ENCODE measurements at places on chromosomes 5 and 9.

GRCh38 chr5:65137631-65138030, 344.1 kb downstream of the ADAMTS6 start:
- no peak for DNase-seq

DNA sequence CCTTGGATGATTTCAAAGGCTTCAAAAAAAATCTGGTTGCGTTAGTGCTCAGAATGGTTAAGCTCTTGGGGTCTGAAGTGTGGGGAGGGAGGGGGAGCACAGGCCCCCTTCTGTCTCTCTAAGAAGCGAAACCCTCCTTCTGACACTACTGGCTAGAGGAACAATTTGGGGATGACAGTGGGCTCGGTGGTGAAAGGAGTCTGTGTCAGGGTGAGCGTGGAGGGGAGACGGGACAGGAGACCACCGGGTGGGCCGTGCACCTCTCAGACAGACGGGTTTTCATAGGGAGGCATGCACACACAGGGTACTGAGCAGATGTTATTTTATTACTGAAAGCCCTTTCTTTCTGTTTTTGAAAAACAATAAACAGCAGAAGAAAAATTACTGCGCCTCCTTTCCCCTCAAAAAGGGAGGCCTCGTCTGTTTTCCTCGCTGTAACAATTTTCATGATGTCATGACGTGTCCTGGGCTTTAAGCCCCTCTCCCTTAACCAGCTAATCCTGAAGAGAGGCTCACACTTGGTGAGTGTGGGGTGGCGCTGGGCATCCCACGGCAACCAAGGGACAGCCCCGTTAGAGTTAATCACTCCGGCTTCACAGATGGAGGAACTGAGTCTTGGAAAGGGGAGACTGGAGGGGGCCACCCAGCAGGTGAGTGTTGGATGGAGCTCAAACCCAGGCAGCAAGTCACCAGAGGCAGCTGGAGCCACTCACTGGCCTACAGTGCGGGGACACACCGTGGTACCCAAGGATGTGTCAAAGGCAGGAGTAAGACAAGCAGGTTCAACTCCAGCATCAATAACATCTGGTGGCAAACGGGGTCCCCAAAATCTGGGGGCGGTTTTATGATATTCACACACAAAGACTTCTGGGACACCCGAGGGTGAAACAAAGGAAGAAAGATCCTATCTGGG, 53.4 kb downstream of the PTCH1 start:
- no peak for DNase-seq

GRCh38 chr9:122941582-122942234, 888 bp downstream of the RABGAP1 start:
- peak; percentile 10 for DNase-seq

- no peak for DNase-seq
These were observed 40.0 kb downstream of the MAPK9 start for GRCh38 chr5:180251887-180252286.

DNA sequence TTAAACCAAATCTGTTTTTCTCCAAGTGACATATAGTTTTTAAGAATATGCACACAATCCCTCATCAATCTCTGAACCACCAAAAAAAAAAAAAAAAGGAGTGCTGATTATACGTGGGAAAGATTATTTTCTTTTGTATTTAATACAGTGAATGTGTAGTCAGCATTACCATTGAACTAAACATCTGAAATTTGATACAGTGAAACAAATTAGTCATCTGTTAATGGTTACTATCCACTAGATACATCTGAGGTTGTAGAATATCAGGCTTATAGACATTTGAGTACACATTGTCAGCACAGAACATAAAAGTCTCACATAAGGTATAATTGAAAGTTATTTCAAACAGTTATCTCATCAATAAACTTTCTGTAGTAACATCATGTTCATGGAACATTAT, 87.0 kb downstream of the SLF1 start:
- DNase-seq, result no peak

DNA sequence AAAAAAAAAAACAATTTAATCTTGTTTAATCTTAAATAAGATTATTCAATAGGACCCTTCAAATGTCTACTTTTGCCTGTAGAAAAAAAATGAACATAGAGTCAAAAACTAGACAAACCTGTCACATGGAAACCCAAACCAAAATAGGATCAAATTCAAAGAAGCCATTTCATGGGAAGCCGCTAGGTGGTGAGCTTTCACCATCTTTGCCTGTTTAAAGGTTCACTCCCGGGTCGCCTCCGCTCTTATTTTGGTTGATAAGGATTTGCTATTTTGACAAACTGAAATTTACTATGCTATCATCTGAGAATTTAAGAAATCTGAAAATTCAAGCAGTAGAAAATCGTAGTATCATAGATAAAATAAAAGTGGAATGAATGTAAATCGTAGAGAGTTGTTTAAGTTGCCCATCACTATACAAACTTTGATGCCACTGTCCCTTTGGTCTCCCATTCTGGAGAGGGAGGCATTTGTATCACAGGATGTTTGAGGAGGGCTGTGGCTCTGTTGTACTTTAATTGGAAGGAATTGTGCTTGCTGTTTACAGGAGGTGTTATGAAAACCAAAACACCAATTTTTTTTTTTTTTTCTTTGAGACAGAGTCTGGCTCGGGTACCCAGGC, 43.5 kb upstream of the DNAH5 start:
- DNase-seq, result peak; percentile 43

GRCh38 chr9:110537841-110538646, 41.5 kb downstream of the SVEP1 start:
- DNase-seq, result no peak

DNA sequence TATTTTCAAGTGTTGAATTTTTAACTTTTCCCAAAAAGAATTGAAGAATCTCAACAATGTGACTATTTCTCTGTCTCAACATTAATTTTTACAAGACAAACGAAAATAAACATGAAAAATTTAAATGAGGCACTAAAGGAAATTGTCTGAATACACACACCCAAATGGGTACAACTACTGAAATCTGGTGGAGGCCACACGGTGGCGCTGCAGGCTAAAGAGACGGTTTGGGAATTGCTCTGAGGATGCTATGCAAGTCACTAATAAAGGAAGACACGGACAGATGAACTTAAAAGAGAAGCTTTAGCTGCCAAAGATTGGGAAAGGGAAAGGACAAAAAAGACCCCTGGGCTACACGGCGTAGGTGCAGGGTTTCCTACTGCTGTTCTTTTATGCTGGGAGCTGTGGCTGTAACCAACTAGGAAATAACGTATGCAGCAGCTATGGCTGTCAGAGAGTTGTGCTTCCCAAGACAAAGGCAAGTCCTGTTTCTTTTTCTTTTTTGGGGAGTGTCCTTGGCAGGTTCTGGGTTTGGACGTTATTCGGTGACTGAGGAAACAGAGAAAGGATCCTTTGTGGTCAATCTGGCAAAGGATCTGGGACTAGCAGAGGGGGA, at the start of gene PCDHB10:
TSS of gene PCDHB10 (plus strand) at position 244 of the 616 bp plus-strand sequence. CDS start at position 444, 200 bp downstream.
- DNase-seq, result peak; percentile 82

DNA sequence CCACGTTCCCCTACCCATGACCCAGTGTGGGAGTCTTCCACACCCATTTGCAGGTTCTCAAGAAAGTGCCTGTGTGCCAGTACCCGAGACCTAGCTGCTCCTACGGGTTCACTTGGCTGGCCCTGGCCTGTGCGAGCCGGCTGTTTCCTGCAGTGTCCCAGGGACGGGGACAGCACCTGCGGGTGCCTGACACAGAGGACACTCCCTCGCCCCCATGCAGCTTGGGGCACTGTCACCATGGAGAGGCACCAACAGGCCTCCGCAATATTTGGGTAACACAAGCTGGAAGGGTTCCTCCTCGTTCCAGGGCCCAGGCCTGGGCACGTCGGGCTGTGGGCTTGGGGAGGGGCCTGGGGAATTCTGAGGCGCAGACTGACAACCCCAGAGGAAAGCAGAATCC, 41.4 kb downstream of the DUSP1 start:
- DNase-seq, result no peak

DNA sequence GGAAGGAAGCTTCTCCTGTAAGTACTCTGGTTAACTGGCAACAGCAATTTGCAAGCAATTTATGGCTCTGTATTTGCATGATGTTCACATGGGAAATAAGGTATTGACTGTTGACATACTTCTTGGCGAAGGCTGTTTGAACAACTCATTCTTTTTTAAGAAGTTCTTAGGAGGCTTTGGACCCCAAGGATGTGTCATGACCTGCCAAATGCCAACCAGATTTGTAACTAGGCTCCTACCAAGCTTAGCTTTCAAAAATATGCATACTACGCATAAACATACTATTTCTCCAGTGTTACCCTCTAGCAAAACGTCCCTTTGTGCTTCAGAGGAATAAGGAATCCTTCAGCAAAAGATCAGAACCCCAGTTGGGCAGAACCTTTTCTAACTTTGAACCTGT, 165.2 kb upstream of the MSX2 start:
- DNase-seq, result no peak

- DNase-seq, result peak; percentile 63
These were observed 40.2 kb downstream of the PDE6A start for GRCh38 chr5:149904293-149904886.

GRCh38 chr9:93058355-93059010, at the start of gene SUSD3:
Gene SUSD3, plus strand, starts transcription at chr9:93058701. Its CDS starts 42 bp downstream, at chr9:93058743.
- peak; percentile 85 for DNase-seq

- no peak for DNase-seq
These were observed 1989.3 kb upstream of the WWC1 start for GRCh38 chr5:166302166-166302565.

- no peak for DNase-seq
These were observed 12.4 kb downstream of the CDC37L1 start for GRCh38 chr9:4691795-4692194.

DNA sequence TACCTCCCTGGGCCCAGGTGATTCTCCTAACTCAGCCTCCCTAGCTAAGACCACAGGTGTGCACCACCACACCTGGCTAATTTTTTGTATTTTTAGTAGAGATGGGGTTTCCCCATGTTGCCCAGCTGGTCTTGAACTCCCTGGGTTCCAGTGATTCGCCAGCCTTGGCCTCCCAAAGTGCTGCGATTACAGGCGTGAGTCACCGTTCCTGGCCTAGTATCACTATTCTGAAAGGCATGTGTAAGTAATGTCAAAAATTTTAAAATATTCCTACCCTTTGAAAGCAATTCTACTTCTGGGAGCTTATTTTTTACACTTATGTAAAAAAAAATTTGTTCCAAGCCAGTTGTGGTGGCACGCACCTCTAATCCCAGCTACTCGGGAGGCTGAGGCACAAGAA, 27.1 kb upstream of the TLE1 start:
- DNase-seq, result no peak

DNA sequence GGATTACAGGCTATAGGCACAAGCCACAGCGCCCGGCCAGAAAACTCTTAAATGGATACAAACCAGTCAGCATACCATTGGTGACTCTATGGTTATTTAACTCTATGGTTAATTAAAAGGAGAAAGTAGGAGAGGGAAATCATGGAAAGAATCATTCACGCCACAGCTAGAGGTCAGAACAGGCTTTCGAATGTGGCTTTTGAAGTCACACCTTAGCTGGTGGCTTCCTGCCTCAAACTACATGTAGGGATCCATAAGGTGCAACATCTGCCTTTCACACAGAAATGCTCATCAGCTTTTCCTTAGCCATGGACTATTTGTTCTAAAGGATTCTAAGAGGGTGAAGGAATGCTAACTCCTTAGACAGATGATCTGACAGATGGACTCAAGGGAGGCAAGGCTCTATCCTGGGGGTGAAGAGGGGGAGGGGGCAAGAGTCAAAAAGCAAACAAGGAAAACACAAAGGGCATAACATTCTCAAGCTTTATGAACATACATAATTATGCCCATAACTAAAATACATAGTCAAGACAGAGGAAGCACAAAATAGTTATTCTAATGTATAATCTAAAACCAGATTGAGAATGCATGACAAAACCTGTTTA, 130.9 kb downstream of the EFNA5 start:
- DNase-seq, result no peak

GRCh38 chr5:83636156-83636555, 84.5 kb downstream of the HAPLN1 start:
- DNase-seq, result no peak

DNA sequence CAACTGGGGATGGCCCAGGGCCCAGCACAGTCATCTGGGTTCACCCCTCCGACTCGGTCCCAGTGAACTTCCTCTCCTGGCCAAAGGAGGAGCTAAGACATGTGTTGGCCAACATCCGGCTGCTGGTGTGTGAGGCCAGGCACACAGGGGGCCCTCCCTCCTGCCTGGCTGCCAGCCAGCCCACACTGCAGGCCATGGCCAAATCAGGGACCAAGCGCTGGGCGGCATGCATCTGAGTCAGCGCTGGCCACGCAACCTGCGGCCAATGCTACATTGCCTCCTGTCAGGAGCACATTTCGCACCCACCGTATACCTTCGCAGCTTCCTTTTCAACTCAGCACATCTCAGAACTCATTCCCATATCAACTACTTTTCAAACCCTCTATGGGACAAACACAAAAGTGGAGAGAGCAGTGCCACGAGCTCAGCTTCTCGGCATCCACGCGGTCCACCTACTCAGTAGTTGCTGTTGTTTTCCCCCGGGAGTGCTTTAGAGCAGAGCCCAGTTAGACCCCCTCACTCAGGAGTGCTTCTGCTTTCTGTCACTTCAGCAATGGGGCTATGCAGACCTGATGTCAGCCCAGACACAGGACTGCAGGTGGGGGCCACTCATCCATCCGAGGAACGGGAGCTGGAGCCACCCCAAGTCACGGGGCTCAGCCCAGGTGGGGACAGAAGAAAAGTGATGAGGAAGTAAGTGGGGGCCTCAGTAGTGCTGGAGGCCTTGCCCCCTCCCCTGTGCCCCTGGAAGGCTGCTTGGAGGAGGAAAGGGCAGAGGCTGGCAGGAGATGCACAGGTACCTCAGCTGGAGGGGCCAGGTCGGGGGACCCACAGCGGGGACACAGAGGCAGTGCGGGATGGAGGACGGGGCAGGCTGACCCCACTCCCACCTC, 13.9 kb downstream of the NINJ1 start:
- peak; percentile 55 for DNase-seq

- DNase-seq, result no peak
These were observed 262.5 kb downstream of the DOCK8 start for GRCh38 chr9:477193-477592.

- no peak for DNase-seq
These were observed 134.1 kb upstream of the IFNE start for GRCh38 chr9:21616082-21616778.

- no peak for DNase-seq
These were observed 24.6 kb upstream of the SLC22A5 start for GRCh38 chr5:132344775-132345514.

DNA sequence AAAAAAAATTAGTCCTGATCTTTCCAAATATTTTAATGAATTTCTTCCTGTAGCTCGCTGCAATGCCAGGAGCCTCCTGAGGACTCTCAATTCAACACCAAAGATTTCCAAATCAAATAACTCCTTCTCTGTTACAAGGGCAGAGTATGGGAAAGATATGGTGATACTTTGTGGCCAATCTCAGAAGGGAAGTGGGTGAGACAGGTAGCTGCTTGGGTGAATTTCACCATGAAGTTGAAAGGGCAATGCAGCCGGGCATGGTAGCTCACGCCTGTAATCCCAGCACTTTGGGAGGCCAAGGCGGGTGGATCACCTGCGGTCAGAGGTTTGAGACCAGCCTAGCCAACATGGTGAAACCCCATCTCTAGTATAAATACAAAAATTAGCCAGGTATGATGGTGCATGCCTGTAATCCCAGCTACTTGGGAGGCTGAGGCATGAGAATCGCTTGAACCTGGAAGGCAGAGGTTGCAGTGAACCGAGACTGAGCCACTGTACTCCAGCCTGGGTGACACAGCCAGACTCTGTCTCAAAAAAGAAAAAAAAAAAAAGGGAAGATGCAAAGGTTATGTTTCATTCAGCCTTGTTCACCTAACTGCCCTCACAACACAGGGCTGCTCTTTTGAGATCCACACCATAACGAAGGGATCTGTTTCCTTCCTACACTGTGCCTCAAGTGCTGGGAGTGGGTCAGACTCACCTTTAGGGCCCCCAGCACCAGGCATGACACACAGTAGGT, 58.6 kb downstream of the PTPN3 start:
- no peak for DNase-seq

All from HuH-7 (cell line).